NCI-H460 (cell line): ENCODE measurements at places on chromosomes 1 and 21. TPM values are rescaled to one million over a fixed set of nuclear protein-coding genes. Genes with fewer than 3 reads are reported as not detected.
A peak's percentile ranks its signal among the peaks of the same experiment; 100 is the strongest.

The MAEL gene
- total RNA-seq, result not detected in 2 replicates

The LY9 gene
- total RNA-seq, result not detected in 2 replicates

The EFNA3 gene
- total RNA-seq, result 10.1 and 12.6 TPM in 2 replicates

The PDE4DIP gene
- total RNA-seq, result 6.6 and 9.7 TPM in 2 replicates

The HES3 gene
- not detected in 2 replicates for total RNA-seq

The S1PR1 gene
- not detected in 2 replicates for total RNA-seq

The ATP1A4 gene
- total RNA-seq, result not detected in 2 replicates

The ALG14 gene
- 2.3 and 3.6 TPM in 2 replicates for total RNA-seq

The PRRX1 gene
- total RNA-seq, result not detected in 2 replicates

The SPRR2E gene
- not detected in 2 replicates for total RNA-seq

The GFI1 gene
- 0.05 TPM in 1 of 2 replicates, not detected in the other for total RNA-seq

GRCh38 chr21:42781971-42782722 lies 97.2 kb downstream of the WDR4 start:
- no peak for DNase-seq

- no peak for DNase-seq
Observed at GRCh38 chr1:34338871-34339270, 162.2 kb downstream of the C1orf94 start.

DNA sequence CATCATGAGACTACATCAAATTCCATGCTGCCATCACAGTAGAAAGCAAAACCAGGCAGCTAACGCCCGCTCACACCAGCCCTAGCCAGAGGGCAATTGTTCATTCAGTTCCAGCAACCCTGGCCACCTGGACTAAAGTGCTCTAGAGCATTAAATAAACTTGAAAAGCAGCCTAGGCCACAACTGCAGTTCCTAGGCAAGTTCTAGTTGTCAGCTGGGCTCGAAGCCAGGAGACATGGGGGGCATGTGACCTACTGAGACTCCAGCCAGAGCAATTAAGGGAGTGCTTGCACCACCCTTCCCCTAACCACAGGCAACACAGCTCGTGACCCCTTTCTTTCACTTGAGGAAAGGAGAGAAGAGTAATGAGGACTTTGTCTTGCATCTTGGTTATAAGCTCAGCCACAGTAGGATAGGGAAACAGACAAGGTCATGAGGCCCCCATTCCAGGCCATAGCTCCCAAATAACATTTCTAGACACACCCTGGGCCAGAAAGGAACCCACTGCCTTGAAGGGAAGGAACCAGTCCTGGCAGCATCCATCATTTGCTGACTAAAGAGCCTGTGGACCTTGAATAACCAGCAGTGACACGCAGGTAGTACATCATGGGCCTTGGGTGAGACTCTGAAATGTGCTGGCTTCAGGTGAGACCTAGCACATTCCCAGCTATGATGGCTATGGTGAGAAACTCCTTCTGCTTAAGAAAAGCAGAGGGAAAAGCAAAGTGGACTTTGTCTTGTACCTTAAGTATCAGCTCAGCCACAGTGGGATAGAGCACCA lies 77.0 kb downstream of the ZZZ3 start:
- DNase-seq, result no peak

DNA sequence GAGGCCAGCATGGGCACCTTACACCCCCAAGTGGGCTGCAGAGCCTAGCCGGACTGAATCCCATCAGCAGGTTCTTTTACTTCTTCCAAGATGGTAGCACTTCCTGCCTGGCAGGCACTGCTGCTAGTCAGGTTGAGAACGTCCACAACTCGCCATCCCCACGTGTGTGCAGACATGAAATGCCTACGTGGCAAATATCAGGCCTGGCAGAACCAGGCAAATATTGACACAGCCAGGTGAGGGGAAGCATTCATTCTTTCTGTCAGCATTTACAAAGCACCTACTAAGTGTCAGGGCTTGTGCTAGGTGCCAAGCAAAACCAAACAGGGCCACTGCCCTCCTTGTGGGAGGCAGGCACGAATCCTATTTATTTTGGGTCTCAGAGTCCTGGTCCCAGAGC lies 52.3 kb upstream of the SIM2 start:
- no peak for DNase-seq

- DNase-seq, result no peak
Observed at GRCh38 chr1:158800526-158800925, 19.5 kb upstream of the OR6N2 start.

GRCh38 chr1:89580036-89580435 lies 52.9 kb upstream of the LRRC8C start:
- no peak for DNase-seq

DNA sequence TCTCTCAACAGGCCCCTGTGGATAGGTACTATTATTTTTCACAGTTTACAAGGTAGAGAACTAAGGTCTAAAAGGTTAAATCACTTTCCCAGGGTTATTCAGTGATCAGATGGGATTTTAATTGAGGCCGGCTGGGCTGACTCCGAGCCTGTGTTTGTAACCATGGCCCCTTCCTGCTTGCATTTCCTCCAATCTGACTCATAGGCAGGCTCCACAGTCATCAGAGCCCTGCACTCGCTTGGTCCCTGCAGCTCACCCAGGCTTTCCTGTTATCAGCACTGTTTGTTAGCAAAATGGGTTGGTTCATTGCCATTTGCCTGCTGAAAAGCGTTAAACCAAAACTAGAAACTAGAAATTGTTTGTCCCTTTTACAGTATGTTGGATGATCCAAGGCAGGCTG lies 41.4 kb upstream of the LMX1A start:
- DNase-seq, result no peak

DNA sequence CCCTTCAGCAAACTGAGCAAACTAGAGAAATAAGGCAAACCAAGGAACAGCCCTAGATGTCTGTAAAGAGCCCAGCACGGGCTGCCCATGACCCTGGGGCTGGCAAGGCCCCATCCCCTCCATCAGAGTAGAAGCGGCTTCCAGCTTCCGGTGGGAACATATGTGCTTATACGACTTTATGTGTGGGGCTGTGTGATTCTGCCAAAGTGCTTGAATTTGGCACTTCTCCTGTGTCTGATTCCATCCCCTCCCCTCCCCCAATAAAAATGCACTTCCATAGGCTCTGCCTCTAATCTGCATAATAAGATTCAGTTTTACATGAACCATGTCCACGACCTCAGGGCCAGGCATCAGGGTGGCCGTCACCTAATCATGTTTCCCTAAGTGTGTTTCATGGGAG lies 236.6 kb downstream of the DSCAM start:
- no peak for DNase-seq

GRCh38 chr1:196399713-196400112 lies 208.5 kb downstream of the KCNT2 start:
- no peak for DNase-seq

DNA sequence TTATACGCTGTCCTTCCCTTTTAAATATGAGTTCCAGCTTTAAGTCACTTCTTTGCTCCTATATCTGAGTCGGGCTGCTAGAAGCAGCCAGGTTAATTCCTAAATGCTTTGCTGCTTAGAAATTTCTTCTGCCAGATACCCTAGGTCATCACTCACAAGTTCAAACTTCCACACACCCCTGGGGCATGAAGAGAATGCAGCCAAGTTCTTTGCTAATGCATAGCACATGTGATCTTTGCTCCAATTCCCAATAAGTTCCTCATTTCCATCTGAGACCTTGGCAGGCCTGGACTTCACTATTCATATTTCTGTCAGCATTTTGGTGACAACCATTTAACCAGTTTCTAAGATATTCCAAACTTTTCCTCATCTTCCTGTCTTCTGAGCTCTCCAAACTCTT lies 14.5 kb upstream of the APP start:
- DNase-seq, result no peak

- DNase-seq, result no peak
Observed at GRCh38 chr1:117633068-117633345, 27.2 kb downstream of the TENT5C start.

DNA sequence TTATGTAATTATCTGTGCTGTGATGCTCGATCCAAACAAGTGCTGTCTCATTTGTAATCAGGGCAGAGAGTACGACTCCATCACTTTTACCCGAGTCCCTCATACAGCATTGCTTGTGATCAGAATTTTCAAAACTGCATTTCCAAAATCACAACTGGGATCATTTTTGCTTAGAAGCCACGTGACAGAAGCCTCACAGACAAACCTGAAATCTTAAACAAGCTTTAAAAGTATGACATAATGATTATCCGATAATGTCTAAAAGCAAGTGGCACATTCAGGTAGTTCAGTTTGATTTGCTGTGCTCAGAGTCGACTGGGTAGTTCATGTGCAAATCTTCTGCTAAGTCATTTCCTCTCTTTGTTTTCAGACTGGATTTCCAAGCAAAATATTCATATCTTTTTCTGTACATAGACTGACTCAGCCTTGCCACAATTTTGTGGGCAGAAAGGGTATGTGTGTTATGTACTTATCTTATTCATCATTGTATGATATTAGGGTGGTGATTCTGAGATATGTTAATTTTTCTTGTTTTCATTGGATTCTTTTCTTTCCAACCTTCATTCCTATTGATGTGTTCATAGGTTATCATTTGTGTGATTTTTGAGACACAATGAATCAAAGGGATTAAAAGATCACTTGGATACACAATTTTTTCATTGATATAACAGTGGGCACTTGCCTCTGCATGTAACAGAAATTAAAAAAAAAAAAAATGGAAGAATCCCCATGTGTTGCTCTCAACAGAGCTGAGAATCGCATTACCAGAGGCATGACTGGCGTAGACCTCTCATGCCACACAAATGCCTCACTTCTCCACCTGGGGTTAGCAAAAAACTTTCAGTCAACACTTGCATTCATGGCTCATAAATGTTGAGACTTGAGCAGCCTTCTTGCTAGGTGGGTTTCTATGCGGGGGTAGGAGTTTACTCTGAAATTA lies 355.7 kb downstream of the LTN1 start:
- peak; percentile 71 for DNase-seq

- no peak for DNase-seq
Observed at GRCh38 chr1:44089371-44090048, 29.1 kb upstream of the KLF17 start.

DNA sequence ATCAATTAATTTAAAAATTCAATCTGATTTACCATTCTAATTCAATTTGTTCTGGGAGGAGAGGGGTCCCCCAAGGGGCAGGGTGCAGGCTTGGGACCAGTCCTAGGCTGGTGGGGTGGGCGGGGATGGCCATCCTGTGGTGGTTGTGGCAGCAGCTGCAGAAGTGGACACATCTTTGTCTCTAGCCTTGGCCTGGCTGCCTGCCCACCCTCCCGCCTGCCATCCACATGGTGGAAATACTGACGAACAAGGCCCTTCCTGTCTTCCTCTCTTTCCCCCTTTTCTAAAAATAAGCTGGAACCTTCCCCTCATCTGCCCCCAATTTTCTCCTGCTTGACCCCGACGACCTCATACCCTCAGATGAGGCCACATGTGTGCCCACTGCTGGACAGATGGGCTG lies 130.9 kb downstream of the FOXD2 start:
- DNase-seq, result no peak

DNA sequence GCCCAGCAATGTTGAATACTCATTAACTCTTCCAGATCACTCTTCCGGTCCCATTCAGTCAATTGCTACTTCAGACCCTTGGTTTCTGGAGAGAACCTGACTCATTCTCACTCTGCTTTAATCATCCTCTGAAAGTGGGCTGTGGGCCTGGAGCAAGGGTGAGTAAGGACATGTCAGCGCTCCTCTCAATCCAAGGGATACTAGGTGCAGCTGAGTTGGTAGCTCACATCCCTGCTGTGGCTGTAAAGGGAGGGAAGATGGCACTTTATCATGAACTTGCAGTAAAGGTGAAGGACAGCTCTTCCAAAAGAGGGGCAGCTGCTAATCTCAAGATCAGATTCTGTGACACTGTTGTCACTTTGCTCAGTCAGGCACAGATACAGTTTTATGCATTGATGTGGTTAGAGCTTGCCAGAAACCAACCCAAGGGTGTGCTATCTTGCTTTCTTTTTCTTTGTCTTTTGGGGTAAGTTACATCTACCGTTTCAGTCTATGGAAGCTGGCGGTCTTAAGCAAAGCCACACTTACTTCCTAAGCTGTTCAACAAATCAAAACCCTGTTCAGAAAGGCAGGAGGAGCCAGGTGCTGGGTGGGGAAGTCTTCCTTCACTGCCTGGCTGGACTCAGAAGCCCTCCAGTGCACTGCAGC lies 26.5 kb upstream of the NTPCR start:
- DNase-seq, result no peak

DNA sequence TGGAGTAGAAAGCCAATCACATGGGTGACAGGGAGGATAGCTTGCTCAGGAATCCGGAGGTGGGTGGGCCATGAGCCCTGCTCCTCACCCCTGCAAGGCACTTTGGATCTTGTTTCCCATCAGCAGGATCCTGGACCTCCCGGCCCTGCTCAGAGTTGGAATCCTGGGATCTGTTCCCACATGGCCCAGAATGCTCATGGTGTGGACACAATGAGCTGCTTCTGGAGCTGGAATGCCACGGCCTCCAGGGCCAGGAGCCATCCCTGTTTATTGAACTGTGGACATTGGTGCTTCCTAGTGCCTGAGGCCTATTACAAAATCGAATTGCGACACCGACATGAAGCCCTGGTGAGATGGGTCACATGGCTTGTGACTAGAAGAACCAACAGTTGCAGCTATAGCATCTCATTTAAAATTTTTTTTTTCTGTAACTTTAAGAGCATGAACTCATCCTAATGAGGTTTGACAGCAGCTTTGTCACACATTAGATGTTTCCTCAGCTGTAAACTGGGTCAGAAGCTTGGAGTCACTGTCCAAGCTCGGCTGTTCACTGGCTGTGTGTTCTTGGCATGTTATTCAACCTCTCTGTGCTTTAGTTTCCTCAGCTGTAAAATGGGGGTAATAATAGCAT lies 40.4 kb upstream of the GOLT1A start:
- DNase-seq, result peak; percentile 23

- no peak for DNase-seq
Observed at GRCh38 chr1:184025242-184025675, 12.3 kb downstream of the COLGALT2 start.

GRCh38 chr1:220770245-220770913 lies 16.3 kb upstream of the MTARC1 start:
- no peak for DNase-seq

- DNase-seq, result no peak
Observed at GRCh38 chr1:88472714-88473113, 211.4 kb upstream of the PKN2 start.

DNA sequence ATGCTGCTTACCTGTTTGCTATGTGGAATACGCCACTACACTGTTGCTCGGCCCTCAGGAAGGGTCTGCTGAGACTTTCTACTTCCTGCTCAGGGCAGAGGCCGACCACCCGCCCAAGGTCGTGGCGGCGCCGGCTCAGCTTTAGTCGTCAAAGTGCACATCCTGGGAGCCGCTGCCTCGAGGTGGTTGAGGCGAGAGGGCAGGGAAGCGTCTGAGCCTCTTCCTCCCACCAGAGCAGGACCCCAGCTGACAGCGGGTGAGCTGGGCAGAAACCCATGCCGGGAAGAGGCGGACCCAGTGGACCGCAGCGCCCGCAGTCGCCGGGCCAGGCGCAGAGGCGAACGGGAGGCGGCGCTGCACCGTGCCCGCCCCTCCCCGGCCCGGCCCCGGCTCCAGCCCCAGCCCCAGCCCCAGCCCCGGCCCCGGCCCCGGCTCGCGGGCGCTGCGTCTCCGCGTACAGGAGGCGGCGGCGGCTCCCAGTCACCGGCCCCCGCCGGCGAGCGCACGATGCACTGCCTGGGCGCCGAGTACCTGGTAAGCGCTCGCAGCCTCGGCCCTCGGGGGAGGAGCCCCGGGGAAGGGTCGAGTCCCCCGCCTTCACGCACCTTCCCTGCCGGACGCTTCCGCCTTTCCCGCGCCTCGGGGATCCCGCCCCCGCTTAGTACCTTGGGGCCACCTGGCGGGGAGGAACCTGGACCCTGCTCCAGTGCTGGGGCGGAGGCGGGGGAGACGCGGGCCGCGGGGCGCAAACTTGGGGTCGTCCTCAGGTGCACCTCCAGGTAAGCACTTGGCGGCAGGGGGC lies at the start of gene SLC44A3:
TSS of gene SLC44A3 (plus strand) at position 413 of the 802 bp plus-strand sequence. CDS start at position 508, 95 bp downstream.
- DNase-seq, result no peak

- DNase-seq, result no peak
Observed at GRCh38 chr1:2271841-2272655, 43.9 kb downstream of the SKI start.
